Activated CD8-positive, alpha-beta memory T cell treated with anti-CD3 and anti-CD28 coated beads for 48 hours (primary cell): ENCODE measurements at places on chromosomes 5 and 9.

DNA sequence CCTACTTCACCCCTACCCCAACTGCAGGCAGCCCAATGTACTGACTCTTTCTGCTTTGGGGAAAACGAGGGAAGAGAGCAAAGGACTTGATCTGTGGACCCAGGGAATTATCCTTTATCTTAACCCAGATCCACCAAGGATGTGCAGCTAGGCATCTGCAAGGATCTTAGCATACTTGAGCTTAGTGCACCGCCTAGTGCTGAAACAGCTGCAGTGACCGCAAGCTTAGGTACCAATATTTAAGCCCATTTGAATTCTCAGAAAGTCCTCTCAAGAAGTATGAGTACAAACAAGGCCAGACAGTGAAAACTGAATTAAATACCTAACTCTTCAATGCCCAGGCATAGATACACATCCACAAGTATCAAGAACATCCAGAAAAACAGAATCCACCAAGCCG is 576.7 kb upstream of the ADAMTS16 start:
- DNase-seq = no peak

- no peak for DNase-seq
These were observed 186.1 kb downstream of the C9orf152 start for GRCh38 chr9:110021891-110022290.

DNA sequence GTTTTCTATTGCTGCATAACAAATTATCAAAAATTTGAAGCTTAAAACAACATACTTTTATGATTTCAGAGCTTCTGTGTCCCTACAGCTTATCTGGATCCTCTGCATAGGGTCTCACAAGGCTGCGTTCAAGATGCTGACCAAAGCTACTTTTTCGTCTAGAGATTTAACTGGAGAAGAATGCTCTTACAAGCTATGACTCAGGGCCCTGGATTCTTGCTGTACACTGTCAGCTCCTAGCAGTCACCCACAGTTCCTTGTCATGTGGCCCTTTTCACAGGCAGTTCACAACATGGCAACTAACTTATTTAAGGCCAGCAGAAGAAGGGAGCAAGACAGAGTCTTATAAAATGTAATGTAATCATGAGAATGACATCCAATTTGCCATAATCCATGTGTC is 70.8 kb upstream of the FAM174A start:
- no peak for DNase-seq

- no peak for DNase-seq
These were observed 87.1 kb downstream of the SETX start for GRCh38 chr9:132267660-132268059.

DNA sequence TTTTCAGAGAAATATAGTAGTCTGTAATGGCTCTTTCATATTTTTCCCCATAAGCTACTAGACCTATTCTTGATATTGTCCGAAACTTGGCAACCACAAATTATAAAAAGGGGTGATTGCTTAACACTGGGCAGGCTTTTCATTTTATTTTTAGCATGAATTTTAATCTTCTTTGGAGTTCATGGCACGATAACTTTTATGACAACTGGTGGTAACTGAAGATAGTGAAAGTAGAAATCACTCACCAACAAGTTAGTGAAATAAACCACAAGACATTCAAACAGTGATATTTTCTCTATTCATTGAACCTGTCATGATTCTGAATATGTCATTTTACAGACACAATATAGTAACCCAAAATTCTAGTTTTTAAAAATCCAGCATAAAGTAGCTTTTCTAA is 213.9 kb downstream of the PRDM9 start:
- no peak for DNase-seq

DNA sequence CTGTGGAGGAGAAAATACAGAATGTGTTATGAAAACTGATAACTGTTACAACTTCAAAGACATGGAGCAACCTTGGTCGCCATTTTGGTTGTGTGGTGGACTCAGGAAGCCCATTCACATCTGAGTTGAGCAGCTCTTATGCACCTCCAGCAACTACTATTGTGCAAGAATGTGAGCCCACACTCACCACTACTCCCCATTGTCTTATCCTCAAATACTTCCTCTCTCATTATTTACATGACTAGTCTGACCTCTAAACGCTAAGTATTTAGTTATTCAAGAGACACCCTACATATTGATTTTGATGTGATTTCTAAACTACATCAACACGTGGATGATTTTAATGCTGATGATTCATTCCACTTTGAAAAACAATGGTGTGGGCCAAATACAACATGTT is 516.6 kb upstream of the CLINT1 start:
- no peak for DNase-seq

DNA sequence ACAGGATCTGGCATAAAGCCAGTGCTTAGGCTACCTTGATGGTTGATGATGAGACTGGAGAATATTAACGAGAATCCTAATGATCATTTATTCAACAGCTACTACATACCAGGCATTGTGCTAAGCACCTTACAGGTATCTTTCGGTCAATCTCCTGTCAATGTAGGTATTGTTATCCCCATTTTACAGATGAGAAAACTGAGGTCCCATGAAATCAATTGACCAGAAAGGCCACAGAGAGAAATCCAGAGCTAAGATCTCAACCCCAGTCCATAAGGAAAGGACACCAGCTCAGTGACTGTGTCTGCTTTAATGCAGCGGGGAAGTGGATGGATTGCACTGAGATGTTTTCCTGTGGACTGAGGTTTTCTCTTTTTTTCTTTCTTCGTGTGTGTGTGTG is 63.3 kb downstream of the ARHGEF37 start:
- DNase-seq = no peak

- no peak for DNase-seq
These were observed 1310.0 kb upstream of the C9orf72 start for GRCh38 chr9:28883234-28883633.

DNA sequence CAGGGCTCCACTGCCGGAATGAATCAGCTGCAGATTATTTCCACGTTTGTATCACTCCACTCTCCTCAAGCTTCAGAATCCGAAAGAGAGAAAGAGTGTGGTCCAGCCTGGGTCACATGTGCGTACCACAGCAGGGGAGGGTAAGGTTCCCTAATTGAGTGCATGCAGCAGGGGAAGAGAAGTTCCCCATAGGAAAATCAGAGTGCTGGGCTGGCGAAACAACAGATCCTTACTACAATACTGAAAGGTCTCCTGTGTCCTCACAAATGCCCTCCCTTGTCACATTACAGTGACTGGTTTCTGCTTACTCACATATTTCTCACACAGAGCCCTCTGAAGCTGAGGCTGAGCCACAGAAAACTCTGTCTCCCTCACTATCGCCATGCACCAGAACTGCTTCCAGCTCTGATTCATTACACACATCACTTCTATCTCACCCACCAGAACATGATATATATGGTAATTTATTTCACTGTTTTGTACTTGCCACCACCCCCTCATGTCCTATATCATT is 532.2 kb upstream of the TUSC1 start:
- no peak for DNase-seq

- DNase-seq = no peak
These were observed 15.6 kb downstream of the PSD2 start for GRCh38 chr5:139811274-139811607.

DNA sequence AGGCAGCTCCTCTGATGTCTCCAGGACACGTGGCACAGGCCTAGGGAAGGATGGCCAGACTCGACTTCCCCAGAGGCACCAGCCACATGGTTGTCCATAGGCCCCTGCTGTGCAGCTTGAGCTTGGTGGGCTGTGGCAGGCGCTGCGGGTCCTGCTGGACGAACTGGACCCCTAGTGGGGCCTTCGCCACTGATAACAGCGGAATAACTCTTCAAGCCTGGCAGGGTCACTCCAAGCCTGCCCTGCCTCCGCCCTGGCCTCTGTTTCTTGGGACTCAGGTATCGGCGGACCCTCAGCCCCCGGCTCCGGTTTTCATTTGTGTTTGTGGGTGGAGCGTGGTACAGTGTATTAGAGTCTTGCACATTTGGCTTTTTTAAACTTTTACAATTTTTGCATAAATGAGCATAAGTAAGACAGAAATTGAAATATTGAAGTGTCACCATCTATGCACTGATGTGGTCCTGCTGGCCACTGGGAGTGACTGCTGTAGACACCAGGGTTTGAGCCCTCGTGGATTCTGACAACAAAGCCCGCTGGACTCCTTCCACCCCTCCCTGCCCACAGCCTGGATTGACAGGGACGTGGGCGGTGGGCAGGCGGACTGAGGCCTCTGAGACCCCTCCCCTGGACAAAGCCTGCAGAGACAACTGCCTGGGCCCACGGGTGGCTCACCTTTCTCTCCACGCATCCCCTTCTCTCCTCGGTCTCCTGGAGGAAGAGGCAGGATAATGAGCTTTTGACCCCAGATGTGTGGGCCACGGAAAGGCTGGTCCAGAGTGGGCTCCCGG is 3.8 kb downstream of the FCN1 start:
- DNase-seq = no peak

GRCh38 chr5:135709208-135709575 is 125.3 kb upstream of the SLC25A48 start:
- DNase-seq = no peak

- DNase-seq = no peak
These were observed 107.4 kb downstream of the SNX18 start for GRCh38 chr5:54624805-54625568.

GRCh38 chr9:29339387-29339786 is 1766.1 kb upstream of the C9orf72 start:
- DNase-seq = no peak

DNA sequence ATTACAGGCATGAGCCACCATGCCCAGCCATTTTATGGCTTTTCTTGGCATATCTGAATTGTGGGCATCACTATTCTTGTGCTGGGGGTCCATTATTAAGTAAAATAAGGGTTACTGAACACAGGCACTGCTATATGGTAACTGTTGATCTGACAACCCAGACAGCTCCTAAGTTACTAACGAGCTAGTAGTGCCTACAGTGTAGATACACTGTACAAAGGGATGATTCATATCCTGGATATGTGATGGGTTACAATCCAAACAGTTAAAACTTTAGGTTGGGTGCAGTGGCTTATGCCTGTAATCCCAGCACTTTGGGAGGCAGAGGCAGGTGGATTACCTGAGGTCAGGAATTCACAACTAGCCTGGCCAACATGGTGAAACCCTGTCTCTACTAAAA is 4.3 kb downstream of the CD14 start:
- DNase-seq = no peak

- DNase-seq = peak; percentile 14
These were observed 790 bp upstream of the IARS1 start for GRCh38 chr9:92294297-92294676.

- DNase-seq = no peak
These were observed 4.0 kb downstream of the ANKRD33B start for GRCh38 chr5:10567781-10568321.

- no peak for DNase-seq
These were observed 221.5 kb upstream of the MPDZ start for GRCh38 chr9:13501018-13501417.

DNA sequence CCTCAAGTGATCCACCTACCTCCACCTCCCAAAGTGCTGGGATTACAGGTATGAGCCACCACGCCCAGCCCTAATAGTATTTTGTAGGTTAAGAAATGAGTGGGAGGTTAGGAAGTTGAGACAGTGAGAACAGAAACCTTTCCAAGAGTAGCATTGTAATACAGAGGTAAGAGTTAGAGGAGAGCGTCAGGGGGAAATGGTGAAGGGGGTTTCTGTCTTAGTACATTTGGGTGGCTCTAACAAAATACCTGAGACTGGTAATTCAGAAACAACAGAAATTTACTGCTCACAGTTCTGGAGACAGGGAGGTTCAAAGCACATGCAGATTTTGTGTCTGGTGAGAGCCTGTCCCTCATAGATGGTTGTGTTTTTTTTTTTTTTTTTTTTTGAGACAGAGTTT is 18.8 kb downstream of the SMIM3 start:
- DNase-seq = no peak

DNA sequence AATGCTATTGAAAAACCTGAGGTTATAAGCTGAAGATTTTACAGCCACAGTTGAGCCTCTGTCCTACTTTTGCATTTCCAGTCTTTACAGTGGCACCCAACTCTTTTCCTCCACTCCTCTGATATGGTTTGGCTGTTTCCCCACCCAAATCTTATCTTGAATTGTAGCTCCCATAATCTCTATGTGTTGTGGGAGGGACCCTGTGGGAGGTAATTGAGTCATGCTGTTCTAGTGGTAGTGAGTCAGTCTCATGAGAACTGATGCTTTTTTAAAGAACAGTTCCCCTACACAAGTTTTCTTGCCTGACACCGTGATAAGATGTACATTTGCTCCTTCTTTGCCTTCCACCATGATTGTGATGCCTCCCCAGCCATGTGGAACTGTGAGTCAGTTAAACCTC is 646.1 kb upstream of the SEMA6A start:
- DNase-seq = no peak

DNA sequence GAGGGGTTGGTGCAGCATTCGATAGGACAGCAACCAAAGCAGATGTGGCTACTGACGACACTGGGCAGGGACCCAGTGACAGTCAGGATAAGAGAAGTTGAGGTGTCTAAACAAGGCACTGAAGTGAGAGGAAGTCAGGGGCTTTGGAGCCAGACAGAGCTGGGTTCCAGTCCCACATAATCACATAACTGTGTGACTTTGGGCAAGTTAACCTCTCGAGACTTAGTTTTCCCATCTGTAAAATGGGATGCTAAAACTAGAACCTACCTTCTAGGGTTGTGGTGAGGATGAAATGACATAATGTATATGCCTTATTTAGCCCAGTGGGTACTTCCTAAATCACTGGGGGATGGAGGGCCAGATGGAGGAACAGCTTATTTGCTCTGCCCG is 3.1 kb downstream of the ANGPTL2 start:
- DNase-seq = no peak

DNA sequence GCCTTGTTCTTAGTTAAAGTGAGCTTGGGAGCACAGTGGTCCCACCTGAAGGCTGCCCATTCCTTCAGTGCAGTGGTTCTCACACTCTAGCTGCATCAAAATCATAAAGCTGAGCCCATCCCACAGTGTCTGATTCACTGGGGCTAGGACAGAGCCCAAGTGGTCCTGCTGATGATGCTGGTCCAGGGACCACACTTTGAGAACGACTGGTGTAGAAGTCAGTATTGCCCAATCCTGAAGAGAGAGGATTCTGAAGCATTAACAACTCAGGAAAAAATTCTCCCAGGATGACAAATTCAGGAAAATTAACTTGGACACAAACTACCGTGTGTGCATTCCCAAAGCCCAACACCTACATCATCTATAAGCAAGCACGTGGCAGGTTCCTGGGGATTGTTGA is 176.2 kb downstream of the GABBR2 start:
- no peak for DNase-seq

- DNase-seq = no peak
These were observed 344 bp downstream of the NEUROG1 start for GRCh38 chr5:135535420-135535819.

GRCh38 chr5:110896901-110897300 is 158.1 kb downstream of the SLC25A46 start:
- no peak for DNase-seq

DNA sequence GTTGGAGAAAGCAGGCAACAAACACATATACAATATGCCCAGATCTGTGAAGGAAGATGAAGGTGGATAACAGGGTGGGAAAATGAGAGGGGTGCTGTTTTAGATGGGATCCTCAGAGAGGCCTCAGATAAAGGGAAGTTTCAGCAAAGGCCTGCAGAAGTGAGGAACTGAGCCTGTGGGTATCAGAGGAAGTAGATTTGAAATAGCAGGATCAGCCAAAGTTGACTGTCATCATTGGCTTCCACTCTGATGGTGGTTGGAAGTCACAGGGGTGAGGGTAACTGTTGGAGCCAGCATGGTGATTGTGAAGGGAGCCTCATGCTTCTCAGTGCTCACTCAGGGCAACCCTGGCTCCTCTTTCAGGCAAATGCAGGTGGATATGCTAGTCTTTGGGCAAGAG is 607.2 kb upstream of the CLINT1 start:
- DNase-seq = no peak
